ENCODE measurements at places on chromosomes 2 and 18.
A peak's percentile ranks its signal among the peaks of the same experiment; 100 is the strongest.

DNA sequence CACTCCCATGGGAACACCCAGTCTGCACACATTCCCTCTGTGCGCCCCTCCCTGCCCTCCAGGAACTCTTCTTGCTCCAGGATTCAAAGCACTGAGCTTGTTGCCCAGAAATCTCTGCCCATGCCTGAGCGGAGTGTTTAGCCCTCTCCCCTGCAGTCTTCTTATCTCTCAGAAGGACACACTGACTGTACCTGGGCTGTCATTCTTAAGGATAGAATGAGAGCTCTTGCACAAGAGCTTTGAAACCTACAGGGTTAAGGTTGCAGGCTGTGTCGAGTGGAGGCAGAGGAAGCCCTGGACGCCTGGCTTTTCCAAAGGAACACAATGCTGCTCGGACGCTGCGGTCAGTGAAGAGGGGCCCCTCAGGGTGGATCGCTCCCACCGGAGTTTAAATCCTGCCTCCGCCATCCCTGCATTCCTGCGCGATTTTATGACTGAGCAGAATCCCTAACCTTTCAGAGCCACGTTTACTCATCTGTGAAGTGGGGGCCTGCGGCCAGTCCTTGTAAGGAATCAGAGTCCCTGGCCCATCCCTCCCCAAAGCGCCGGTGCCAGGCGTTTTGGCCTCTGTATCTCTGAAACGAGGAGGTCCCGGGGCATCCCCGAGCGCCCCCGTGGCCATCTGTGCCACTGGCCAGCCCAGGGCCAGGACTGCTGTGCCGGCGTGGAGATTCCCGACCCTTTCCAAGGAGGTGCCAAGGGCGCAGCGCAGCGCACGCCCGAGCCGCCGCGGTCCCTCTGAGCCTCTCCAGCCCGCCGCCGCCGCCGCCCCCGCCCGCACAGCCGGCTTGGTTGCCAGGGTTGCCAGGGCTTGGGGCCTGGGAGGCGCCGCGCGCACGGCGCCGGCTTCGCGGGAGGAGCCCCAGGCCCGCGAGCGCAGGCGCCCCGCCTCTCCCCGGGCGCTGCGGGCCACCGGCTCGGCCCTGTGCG, 58.9 kb downstream of the FAM168B start:
- DNase-seq: peak; percentile 15
- H3K36me3 ChIP-seq: no peaks in the 10 kb centered on the region
- peaks cover 18% of the 10 kb centered on the region for H3K27me3 ChIP-seq

GRCh38 chr2:226411205-226411604, 388.4 kb downstream of the IRS1 start:
- DNase-seq: no peak
- H3K27ac ChIP-seq: no peak overlapping the region
- H3K4me1 ChIP-seq: no peaks in the 10 kb centered on the region
- H3K36me3 ChIP-seq: no peaks in the 10 kb centered on the region
- H3K27me3 ChIP-seq: no peaks in the 10 kb centered on the region

DNA sequence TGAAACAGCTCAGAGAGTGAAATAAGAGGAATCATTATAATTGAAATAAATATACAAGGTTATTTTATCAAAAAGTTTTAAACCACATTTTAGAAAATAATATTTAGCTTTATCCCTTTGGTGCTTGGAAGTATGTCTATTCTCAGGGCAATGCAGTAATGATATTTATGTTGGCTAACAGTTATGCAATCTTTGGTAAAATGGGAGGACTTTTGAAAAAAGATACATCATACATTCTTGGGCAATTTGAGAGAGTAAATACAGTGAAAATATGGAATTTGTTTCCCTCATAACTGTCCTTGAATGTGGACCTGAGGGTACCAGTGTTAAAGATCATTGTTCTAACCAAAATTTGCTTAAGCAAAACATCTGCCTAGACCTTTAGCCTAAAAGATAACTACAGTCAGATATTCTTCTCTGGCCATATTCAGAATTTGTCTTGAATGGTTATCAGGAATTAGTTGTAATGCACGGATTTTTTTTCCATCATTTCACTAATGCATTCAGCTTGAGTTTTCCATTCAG, 137.2 kb downstream of the LRRTM1 start:
- no peaks in the 10 kb centered on the region for H3K4me1 ChIP-seq
- no peak overlapping the region for H3K4me3 ChIP-seq
- no peak for DNase-seq
- H3K27ac ChIP-seq: no peak overlapping the region
- H3K36me3 ChIP-seq: no peaks in the 10 kb centered on the region
- no peaks in the 10 kb centered on the region for H3K27me3 ChIP-seq

DNA sequence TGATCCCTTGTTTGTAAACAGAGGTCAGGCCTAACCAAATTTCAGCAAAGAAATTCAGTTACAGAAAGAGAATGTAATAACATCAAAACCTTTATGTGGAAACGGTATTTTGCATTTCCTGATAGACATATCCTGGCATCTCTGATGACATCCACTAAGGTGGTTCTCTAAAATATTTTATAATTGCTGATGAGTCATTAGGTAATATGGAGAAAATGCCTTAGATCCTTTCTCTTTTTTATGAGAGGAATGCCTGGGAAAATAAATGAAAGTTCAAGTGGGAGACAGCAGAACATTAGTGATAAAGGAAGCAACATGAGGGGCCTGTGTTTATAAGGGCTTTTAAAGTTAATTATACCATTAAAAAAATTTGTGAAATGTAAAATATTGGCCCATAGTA, 72.6 kb downstream of the PLCL1 start:
- no peak for DNase-seq
- H3K27me3 ChIP-seq: no peaks in the 10 kb centered on the region

DNA sequence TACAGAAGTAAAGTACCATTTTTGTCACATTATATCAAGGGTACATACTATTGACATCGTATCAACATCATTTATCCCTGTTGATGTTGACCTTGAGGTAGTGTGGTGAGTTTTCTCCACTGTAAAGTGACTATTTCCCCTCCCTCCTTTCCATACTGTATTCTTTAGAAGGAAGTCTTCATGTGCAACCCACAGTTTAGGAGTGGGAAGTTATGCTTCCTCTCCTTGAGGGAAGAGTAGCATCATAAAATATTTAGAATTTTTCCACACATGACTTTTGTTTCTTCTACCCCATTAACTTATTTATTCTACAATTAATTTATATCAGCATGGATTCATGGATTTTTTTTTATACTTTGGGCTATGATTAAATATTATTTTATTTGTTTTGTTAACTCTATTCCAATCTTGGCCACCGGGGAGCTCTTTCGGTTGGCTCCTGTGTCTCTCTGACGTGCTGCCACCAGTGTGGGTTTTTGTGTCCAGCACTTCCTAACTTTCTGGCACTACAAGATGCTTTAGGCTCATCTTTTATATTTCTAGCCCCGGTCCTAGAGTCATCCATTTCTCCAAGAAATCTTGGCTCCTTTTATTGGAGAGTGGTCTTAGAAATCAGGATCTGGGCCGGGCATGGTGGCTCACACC, 19.0 kb downstream of the AQP12B start:
- no peak for DNase-seq
- peaks cover 8% of the 10 kb centered on the region for H3K27me3 ChIP-seq
- no peaks in the 10 kb centered on the region for H3K36me3 ChIP-seq
- no peak overlapping the region for H3K27ac ChIP-seq
- H3K4me3 ChIP-seq: no peak overlapping the region
- no peaks in the 10 kb centered on the region for H3K4me1 ChIP-seq

All from IMR-90 (cell line).